ENCODE measurements at places on chromosomes 3 and 15.

DNA sequence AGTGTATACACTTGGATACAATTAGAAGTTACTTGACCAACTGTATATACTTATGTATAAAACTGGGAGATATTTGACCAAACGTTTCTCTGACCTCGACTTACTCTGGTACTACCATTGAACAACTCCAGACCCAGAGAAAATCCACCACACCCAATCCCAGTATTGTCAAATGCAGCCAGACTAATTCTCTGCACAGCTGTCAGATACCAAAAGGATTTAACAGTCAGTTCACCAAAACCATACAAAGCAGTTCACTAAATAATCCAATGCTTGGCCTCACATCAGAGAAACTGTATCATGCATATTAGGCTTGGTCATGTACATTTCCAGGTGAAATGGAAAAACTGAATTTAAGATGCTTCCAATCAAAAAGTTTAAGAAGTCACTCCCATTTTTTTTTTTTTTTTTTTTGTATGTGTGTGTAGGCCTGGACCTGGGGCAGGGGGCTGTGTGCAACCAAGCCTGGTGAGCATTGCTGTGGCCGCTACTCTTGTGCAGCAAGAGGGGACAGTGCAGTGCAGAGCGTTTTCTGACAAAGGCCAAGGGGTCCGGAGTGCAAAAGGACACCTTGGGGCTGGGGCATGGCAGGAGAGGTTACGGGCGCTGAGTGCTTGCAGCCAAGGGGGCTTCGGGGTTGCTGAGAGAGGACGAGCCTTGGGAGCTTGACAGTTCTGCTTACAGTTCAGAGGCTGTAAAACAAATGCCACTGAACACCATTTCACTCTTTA, 1.4 kb downstream of the TOMM70 start:
- DNase-seq = no peak

DNA sequence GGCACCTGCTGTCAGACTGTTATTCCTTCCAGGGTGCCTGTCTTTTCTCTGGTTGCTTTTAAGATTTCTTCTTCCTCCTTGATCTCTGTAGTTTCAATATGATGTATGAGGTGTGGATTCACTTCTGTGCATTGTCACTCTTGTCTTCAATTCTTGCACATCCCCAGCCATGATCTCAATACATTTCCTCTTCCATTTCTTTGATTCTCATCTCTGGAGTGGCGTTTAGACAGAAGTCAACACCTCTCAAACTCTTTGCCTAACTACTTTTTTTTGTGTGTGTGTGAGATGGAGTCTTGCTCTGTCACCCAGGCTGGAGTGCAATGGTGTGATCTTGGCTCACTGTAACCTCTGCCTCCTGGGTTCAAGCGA, 224.4 kb upstream of the LYSMD4 start:
- no peak for DNase-seq

DNA sequence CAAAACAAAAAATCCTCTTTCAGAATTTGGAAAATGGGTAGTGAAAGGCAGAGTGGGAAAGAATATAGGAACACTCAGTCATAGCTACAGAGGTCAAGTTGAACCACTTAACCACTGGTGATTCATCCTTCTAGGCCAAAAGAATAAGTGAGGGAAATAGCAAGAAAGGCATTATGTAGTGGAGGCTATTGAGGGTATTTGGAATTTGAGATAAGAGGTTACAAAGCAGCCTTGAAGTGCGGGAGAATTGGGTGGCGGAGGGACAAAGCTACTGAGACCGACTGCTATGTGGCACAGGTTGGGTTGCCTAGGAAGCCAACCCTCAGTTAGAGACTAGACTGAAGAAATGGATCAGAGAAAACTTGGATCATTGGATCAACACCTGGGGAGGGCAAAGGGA, 109.5 kb downstream of the SYNPR start:
- DNase-seq = no peak

DNA sequence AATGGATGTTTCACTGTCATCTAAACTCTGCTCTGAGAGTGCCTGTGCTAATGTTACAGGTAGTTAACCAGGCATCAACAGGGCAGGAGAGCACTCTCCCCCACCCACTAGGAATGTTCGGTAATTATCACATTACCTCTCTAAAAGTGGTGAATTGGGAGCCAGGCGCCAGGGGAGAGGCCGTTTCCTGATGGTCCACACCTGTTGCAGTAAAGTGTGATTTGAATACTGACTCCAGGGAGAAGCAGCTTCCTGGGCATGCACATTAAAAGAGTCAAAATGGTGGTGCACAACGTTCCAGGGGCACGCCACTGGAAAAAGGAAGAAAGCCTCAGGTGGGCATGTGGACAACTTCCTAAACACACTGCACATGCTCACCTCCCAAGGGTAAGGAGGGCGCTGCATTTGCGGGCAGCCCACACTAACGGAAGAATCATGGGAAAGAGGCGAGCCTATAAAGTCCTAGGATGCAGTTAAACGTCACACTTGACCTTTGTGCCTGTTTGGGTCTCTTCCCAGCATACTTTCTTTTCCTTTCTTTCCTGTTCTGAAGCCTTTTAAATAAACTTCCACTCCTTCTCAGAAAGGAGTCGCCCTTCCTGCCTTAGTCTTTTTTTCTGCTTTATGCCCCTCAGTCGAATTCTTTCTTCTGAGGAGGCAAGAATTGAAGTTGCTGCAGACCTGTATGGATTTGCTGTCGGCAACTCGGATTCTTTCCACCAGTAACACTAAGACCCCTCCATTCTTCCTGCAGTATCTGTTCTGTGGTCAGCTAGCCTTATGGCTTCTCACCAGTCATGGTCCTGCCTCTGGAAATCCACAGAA, 28.9 kb upstream of the GPD1L start:
- no peak for DNase-seq

DNA sequence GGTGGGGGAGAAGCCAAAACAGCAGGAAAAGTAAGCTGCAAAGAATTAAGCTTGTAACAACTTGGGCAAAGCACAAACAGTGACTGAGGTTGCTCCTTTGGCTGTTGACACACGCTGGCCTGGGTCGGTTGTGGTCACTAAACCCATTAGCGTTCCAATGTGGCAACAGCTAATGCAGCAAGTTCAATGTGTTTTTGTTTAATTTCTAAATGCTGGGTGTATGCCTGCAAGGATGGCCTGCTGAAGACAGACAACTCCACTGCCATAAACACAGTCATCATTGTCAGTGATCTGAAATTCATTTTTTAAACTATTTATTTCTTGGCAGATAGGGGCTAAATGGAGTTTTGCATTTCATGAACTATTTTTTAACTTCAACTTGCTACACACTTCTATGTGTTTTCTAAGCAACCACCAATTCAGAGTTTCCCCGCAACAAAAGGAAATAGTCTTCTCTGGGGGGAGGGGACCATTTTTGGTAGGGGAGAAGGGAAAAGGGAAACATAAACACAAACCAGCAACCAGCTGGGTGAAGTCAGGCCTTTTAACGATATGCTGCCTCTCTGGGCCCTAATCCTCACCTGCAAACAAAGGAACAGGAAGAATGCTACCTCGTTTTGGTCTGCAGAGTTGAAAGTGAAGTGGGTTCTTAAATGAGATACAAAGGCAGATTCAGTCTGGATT, 34.8 kb upstream of the WNT5A start:
- no peak for DNase-seq

GRCh38 chr3:9233814-9234600, 15.4 kb downstream of the SRGAP3 start:
- DNase-seq = no peak

DNA sequence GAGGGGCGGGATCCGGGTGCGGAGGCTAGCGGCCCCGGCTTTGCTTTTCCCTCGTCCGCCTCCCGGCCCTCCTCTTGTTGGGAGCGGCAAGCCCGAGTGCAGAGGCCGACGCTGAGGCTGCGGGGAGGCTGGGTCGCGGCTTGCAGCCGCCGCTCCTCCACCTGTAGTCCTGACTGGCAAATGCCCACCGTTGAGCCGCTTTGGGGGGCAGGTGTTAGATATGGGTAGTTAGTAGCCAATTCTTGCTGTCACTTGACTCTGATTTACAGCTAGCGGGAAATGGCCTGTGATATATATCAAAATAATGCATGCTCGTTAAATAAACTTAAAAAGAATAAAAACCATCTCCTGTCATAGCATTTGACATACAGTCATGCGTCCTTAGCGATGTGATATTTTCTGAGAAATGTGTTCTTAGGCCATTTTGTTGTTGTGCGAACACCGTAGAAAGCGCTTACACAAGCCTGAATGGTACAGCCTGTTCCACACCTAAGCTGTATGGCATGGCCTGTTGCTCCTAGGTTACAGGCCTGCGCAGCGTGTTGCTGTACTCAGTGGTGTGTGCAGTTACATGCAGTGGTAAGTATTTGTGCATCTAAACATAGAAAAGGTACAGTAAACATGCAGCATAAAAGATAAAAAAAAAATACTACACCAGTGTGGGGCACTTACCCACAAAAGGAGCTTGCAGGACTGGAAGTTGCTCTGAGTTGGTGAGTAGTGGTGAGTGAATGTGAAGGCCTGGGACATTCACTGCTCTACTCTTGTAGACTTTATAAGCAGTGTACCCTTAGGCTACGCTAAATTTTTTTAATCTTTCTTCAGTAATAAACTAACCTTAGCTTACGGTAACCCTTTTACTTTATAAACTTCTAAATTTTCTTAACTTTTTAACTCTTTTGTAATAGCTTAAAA, 873 bp downstream of the CAPN7 start:
- peak; percentile 58 for DNase-seq

DNA sequence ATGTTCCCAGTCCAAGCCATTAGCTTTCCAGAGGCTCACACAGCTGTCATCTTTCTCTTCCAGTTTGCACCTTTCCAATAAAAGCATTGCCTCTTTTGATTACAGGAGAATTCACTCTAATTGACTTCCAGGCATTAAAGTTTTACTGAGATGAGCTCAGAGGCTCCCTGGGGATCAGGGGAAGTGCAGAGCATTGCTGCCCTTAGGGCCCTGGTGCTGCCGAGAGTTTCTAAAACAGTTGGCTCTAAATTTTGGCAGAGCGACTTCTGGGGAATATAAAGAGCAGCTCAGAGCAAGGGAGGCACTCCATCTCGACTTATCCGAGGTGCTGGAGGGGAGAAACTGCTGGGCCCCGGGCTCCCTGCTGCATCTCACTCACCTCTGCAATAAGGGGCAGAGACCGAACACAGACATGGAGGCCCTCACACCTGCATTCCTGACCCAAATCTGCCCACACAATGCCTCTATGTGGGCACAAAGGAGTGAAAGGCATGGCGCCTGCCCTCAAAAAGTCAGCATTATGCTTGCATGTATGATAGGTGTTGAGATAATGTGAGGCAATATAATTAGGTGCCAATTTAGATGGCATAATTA, 61.7 kb downstream of the SCN11A start:
- DNase-seq = no peak

GRCh38 chr3:175413926-175414325, 554.8 kb downstream of the NAALADL2 start:
- DNase-seq = no peak

DNA sequence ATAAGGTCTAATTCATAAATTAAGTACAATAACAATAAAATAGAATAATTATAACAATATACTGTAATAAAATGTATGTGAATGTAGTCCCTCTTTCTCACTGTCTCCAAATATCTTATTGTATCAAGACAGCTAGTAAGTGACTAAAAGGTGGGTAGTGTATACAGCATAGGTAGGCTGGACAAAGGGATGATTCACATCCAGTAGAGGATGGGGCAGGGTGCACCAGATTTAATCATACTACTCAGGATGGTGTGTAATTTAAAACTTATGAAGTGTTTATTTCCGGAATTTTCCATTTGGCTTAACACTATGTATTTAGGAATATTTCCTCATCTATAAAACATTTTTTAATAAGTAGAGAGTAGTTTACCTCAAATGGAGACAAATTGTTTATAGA, 876.1 kb upstream of the CADM2 start:
- DNase-seq = no peak

GRCh38 chr3:67048715-67049074, 50.6 kb downstream of the KBTBD8 start:
- no peak for DNase-seq

DNA sequence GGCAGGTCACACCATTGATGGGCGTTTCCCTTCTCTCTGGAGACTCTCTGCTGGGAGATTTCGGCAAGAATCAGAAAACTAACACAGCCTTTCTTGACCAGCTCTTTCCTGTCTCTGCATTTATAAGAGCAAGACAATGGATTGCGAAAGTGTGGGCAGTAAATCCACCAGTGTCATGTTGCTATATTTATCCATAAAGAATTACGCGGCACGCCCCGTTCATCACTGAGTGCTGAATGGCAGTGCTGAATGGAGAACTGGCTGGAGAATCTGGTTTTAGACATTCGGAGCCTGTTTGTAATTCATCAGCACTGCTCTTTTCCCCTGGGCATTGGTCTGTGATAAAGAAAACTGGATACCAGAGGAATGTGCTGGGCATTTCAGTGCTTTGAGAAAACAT, 2.0 kb upstream of the CEMIP start:
- no peak for DNase-seq

DNA sequence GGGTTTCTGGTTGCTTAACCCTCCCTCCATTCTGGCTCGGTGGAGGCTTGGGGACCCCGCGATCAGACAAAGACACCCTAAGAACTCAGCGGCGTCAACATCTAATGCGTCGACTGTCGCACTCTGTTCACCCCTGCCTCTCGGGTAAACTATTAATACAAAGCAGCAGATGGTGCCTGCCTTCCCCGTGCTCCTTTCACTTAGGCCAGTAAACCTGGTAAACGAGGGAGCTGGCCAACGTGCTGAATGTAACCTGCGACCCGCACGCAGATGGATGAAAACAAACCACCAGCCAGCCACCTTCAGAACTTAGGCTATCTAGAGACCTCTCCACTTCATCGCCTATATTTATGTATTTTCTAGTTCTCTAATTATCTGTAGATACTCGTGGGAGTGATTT, 848 bp upstream of the CADPS start:
- no peak for DNase-seq

GRCh38 chr15:78177447-78177873, 28.3 kb downstream of the IDH3A start:
- no peak for DNase-seq

DNA sequence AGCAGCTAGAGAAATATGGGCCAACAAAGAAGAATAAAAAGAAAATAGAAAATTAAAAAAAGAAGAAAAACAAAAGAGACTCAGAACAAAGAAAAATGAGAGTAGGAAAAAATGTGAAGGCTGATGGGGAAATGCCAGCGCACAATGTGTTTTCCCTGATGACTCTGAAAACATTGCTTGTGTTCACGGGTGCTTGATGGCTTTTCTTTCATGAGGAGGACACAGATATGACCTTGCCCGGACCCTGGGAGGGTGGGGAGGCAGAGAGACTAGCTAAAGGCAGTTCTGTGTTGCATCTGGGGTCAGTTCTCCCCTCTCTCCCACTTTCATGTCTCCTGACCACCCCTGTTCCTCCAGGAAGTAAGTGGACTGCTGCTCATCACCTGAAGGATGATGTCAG, 125.9 kb downstream of the MOBP start:
- no peak for DNase-seq
